ENCODE measurements at places on chromosomes 13 and 19.
A peak's percentile ranks its signal among the peaks of the same experiment; 100 is the strongest.

- DNase-seq = no peak
These were observed 780.2 kb upstream of the SLITRK1 start for GRCh38 chr13:84662491-84662890.

GRCh38 chr19:9871626-9872338, 36.7 kb downstream of the PIN1 start:
- DNase-seq = no peak

DNA sequence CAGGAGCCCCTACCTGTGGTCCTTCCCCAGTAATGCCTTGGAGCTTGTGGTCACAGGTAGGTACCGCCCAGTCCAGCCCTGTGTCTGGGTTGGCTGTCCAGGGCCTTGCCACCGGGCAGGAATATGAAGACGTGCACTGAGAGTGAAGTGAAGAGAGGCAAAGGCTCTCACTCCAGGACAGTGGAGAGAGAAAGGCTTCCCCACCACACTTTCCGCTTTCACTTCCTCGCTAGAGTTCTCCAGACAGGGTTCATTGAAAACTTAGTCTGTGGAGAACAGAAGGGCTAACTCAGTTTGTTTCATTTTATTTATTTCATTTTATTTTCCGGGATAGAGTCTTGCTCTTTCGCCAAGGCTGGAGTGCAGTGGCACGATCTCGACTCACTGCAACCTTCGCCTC, 14.2 kb downstream of the FCAR start:
- DNase-seq = no peak

- no peak for DNase-seq
These were observed 752.2 kb downstream of the GPC5 start for GRCh38 chr13:92150606-92151005.

GRCh38 chr13:35393886-35394285, 82.6 kb downstream of the MAB21L1 start:
- DNase-seq = no peak

DNA sequence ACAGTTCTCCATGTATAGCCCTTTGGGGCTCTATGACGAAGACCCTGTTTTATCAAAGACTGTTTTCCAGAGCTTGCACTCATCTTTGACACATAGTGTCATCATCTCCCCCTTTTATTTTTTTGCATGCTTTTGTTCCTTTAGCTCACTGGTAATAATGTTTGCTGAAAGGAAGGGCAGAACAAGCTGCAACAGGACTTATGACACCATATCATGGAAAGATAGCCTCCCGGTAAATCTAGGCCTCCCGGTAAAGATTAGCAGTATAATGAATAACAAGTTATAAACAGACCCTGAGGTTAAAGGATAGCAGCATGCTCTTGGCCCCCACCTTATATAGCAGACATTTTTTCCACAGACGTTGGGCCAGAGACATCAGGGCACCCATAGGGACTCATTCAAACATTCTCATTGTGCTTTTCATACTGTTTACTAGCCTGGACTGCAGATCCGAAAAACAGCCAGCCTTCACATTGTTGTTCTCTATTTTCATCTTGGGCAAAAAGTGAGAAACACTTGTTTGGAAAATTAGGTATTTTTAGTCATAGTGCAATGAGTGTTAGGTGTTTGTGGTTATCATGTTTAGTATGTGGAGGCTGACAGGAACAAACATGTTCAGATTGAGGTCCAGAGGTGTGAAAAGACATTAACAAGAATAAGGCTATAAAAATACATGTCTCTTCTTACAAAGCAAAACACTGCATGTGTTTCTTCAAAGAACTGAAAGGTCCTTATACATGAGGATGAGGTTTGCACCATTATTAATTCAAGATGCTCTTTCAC, 136.9 kb upstream of the SPRY2 start:
- no peak for DNase-seq

DNA sequence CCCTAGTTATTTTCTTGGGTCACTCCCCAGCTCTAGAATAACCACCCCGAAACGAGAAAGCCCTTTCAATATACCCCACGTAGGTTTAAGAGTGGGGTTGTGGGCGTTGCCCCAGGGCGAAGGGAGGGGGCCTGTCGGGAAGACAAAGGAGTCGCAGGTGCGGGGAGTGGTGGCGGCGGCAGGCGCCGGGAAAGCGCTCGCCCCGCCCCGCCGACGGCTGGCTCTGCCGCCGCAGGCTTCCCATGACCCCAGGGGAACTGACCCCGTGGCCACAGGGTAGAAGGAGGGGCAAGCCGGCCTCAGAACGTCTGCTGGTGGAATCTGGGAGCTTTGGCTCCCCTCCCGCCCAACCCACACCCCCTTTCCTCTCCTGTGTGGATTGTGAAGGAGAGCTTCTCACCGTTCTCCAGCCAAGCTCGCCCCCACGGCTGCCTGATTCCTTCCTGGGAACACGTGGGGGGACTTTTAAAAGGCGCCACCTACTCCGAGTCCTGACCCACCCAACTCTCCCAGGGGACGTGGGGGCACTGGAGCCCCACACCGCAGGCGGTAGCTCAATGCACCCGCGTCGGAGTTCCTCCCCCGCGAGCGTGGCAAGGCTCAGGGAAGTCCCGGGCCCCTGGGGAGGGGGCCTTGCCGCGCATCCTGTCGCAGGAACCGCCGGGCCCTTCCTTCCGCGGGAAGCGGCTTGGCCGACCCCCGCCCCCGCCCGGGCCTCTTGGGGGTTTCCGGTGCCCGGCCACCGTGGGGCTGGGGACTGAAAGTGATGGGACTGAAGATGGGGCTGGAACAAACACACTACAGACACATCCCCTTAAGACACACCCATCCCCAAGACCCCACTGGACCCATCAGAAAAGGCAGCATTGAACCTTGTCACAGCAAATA, 5.5 kb downstream of the IER2 start:
- DNase-seq = peak; percentile 63
